Head of caudate nucleus (tissue), 42 donors: ENCODE measurements at places on chromosomes 11 and 22.

GRCh38 chr11:86209806-86210657, 34.5 kb upstream of the EED start:
- no peak for DNase-seq

GRCh38 chr11:131172011-131172410, 198.4 kb upstream of the NTM start:
- no peak for DNase-seq

DNA sequence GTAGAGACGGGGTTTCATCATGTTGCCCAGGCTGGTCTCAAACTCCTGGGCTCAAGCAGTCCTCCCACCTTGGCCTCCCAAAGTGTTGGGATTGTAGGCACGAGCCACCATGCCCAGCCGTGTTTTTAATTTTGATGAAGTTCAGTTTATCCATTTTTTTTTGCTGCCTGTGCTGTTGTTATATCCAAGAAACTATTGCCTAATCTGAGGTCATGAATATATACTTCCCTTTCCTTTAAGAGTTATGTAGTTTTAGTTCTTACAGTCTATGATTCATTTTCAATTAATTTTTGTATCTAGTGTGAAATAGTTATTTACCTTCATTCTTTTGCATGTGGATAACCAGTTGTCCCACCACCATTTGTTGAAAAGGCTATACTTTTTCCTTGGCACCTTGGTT, 50.3 kb upstream of the SORL1-AS1 start:
- no peak for DNase-seq

GRCh38 chr11:120135838-120136237, 2.1 kb downstream of the TRIM29 start:
- DNase-seq = no peak

- DNase-seq = no peak
Measured at GRCh38 chr22:47192651-47193437, 430.4 kb downstream of the TBC1D22A start.

DNA sequence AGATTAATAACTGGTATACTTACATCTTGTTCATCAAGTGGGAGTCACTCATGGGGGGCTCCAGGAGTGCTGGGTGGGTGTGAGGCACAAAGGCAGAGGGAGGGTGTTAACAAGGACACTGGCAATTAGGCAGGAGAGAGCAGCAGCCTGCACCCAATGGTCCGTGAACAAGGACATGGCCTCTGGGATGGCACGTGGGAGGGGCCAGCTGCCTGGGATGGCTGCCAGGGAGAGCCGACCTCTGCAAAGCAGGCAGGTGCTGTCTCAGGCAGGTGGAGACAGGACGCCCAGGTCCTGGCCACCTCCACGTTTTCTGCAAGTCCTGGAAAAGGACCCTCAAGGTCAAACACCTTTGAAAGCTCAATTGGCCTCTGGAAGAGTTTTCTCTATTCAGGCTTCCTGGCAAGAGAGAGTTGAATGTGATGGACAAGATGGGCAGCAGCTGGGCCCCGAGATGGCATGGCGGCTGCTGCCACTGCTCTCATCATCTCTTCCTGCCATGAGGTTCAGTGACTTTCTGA, 257.1 kb downstream of the BUD13 start:
- DNase-seq = no peak

DNA sequence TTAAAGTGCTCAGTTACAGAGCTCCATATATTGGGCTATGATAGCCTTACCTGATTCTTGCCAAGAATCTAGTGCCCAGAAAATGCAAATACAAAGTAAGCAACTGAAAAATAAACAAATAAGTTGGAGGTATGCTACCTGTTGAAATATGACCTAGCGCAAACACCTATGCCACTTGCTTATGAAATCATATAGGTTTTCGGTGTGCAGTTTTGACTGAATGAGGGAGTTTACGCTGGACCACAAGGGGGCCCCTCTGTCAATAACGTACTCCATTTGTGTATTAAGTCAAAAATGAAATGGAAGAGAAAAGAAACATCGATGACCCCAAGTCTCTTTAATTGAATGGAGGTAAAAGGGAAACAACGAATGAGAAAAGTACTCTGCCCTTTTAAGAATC, 84.9 kb upstream of the TRIM77 start:
- DNase-seq = no peak

DNA sequence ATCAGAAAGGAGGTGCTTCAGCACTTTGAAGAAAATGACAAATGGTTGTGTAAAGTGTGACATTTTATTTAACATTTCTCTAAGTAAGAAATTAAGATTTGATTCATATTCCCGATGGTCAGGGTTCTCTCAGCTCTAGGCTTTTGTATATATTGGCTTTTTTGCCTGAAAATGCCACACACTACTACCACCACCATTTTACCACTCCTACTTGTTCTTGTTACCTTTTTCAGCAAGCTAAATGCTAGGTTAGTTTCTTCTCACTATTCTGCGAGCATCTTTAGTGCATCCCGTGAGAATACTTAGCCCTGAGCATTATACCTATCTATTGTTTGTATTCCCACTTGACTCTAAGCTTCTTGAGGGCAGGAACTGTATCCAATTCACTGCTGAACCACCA, 177.6 kb upstream of the MTNR1B start:
- no peak for DNase-seq

DNA sequence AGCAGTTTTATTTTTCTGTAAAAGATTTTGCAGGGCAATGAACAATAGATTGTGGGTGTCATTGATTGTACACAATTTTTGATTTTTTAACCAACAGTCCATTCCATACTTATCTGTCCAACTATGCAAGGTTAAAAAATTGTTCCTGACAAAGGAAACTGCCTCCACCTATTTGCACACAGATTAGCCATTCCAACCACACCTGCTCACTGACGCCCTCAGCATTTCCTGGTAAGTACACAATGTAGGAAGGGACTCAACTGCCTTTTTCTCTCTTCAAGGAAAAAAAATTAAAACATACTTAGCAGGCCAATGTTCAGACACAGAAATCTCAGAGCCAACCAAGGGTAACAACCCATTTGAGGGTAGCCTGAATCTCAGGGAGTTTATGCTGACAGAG, 4.3 kb upstream of the FUT4 start:
- no peak for DNase-seq

DNA sequence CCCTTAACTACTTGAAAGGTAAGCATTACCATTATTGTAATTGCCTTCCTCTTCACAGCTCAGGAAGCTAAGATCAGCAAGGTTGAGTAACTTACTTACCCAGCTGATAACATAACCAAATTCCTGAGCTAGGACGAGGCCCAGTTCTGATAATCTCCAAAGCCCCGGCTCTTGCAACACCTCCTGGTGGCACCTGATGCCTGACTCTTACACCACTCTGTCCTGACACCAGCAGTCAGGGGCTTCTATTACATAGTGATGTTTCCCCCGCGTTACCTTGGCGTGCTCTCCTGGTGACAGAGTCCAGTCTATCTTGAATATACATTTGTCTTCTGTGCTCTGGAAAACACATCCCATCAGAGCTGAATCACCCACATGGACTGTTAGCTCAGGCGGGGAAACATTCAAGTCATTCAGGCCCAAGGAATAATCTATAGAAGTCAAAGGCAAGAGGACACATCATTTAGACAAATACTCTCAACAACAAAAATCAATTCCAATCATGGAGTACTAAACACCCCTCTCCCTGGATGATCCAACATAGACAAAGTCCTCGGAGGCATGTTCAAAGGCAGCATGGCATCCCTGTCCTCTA, 12.6 kb downstream of the JAML start:
- DNase-seq = no peak
